ENCODE measurements at places on chromosomes 4 and X.

DNA sequence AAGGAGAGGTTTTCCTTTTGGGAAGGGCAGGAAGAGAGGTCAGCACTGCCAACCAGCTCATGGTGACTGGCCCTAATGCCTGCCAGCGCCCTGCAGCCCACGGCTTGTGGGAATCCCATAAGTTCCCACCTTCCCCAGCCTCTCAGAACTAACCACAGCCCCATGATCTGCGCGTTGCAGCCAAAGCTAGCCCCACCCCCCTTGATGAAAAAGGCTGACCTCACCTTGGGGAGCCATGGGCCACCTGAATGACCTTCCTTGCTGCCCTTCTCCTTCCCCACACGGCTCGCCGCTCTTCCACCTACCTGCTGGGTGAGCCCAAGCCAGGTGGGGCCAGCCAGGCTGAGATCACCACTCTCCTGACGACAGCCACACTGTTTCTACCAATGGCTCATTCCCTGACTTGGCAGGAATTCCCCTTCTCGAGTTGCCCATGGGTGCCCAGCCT is 3.9 kb upstream of the ELF4 start:
- no peak overlapping the region for H3K4me3 ChIP-seq
- H3K27me3 ChIP-seq = no peaks in the 10 kb centered on the region
- DNase-seq = no peak
- H3K27ac ChIP-seq = peak overlapping the region; percentile 83
- H3K36me3 ChIP-seq = no peaks in the 10 kb centered on the region

DNA sequence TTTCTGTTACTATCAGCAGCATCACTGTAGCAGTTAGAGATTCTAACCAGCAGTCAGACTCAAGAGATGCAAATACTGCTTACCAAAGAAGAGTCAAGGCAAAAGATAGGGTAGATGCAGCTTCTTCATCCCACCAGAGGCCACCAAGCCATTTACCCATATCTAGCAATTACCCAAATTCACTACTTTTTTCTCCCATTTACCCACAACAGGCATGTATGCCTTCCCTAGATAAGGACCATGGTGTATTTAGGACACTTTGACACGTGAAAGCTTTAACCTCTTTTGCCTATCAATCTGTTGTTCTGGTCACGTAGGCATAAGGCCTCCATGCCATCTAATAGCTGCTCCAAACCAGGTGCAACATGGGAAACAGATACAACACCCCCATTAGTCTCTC is 5.6 kb downstream of the LARP7 start:
- no peak for DNase-seq
- peaks cover 6% of the 10 kb centered on the region for H3K4me1 ChIP-seq
- no peak overlapping the region for H3K4me3 ChIP-seq
- no peak overlapping the region for H3K27ac ChIP-seq

GRCh38 chr4:139961344-139961946 is 192.5 kb downstream of the MAML3 start:
- H3K4me3 ChIP-seq = no peak overlapping the region
- DNase-seq = no peak
- peaks cover 14% of the 10 kb centered on the region for H3K27me3 ChIP-seq
- no peaks in the 10 kb centered on the region for H3K36me3 ChIP-seq
- H3K4me1 ChIP-seq = no peaks in the 10 kb centered on the region
- H3K27ac ChIP-seq = no peak overlapping the region

DNA sequence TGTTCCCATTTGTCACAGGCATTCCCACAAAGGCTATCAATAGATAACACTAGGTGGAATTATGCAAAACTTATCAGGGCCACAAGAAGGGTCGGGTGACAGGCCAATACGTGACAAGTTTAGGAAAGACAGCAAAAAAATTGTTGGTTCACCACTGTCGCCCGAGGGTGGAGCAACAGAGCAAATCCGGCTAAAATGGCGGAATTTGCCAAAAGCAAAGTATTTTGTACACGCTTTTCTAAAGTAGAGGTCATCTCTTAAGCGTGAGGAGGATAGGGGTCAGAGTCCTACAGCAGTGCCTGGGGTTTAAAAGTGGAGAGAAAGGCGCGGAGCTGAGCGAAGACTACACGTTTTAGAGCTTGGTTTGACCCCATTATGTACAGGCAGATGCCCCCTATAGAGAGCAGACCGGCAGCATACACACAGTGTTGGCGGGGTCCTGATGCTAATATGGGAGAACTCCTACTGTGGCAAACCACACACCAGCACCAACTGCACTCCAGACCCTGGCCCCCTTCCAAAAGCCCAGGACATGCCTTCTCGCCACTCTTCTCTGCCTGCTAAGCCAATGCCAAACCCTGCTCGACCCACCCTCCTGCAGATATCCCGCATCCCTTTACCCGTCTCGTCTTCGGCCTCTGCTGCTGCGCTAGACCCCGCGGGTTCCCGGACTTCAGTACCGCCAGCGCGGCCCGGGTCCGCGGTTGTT is 733 bp downstream of the CCNA2 start:
- H3K4me1 ChIP-seq = peaks cover 8% of the 10 kb centered on the region
- DNase-seq = no peak
- peak overlapping the region; percentile 53 for H3K27ac ChIP-seq
- peak overlapping the region; percentile 94 for H3K4me3 ChIP-seq
- H3K27me3 ChIP-seq = no peaks in the 10 kb centered on the region
